CD4-positive, alpha-beta memory T cell (primary cell): ENCODE measurements at places on chromosomes 1 and 21.
A peak's percentile ranks its signal among the peaks of the same experiment; 100 is the strongest.

GRCh38 chr1:160519642-160520435 lies 3.2 kb downstream of the SLAMF6 start:
- DNase-seq: peak; percentile 62

DNA sequence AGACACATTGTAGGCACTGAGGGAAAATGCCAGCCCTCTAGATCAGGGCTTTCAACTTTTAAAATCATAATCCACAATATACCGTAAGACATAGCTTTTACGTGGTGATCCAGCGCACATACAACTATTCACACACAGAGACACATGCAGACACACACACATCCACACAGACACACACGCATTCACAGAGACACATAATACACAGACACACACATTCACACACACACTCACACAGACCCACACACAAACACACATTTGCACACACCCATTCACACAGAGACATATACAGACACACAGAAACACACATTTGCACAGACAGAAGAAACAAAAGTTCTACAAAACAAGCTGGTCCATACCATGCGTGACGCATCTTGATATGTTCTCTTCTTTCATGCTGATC lies 244.5 kb downstream of the RHOU start:
- no peak for DNase-seq

GRCh38 chr1:90386899-90387720 lies 330.0 kb downstream of the BARHL2 start:
- DNase-seq: no peak

DNA sequence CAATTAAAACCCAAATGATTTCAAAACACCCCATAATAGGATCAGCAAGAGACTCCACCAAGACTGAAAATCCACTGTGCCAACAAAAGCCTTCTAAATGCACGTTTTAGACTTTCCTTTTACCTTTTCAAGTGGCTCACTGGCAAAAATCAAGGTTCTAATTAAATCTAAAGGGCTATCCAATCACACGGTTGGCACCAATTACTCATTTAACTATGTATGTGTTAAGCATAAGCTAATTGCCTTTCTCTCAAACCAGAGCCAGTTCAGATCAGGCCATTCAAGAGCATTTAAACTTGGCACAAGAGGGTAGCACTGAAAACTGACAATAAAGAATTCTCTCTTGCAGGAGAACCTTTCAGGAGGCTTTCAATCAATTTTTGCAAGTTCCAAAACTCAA lies 139.5 kb downstream of the RGS7 start:
- no peak for DNase-seq

- DNase-seq: no peak
Observed at GRCh38 chr1:58391514-58391913, 155.0 kb downstream of the OMA1 start.

GRCh38 chr21:27164208-27165177 lies 197.6 kb upstream of the ADAMTS5 start:
- DNase-seq: no peak

GRCh38 chr1:11912000-11912399 lies 14.2 kb downstream of the KIAA2013 start:
- DNase-seq: no peak

GRCh38 chr1:60133000-60133673 lies 59.6 kb upstream of the C1orf87 start:
- DNase-seq: no peak

DNA sequence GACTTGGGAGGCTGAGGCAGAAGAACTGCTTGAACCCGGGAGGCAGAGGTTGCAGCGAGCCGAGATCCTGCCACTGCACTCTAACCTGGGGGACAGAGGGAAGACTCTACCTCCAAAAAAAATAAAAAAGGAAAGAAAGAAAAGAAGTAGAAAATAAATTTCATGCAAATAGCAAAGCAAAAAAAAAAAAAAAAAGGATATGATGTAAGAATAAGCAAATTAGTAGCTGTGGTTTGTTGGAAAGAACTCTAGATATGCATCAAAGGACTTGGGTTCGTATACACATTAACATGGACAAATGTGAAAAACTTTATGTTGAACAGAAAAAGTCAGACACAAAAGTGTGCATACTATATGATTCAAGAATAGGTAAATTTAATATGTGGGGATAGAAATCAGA lies 11.9 kb downstream of the WASF2 start:
- no peak for DNase-seq

DNA sequence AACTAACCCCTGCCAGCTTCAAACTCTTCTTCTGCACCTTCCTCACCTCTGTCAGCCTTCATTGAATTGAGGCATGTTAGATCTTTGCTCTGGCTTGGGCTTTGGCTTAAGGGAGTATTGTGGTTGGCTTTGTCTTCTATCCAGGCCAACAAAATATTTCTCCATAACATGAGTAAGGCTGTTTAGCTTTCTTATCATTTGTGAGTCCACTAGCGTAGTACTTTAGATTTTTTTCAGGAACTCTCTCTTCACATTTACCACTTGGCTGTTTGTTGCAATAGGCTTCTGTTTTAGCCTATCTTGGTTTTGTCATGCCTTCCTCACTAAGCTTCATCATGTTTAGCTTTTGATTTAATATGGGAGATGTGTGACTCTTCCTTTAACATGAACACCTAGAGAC lies 417.5 kb downstream of the NCAM2 start:
- DNase-seq: no peak

- peak; percentile 74 for DNase-seq
Observed at GRCh38 chr1:206634365-206635079, 814 bp upstream of the DYRK3 start.

DNA sequence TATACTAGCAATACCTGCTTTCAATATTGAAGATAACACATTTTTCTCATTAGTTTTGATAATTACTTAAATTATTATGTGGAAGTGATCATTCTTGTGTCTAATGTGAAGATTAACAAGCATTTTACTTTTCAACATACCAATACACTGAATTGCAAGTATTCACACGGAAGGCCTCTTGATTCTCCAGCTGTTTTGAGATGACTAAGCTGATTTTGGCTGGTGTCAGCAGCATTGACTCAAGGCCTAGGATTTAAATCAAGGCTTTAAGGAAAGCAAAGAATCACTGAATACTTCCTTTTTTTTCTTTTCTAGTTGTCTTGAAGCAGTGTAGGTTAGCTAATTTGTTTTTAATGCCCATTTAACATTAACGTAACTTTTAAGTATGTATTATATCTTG lies 373.7 kb downstream of the SRGAP2C start:
- no peak for DNase-seq

GRCh38 chr1:56824938-56825337 lies 5.7 kb upstream of the FYB2 start:
- DNase-seq: no peak

DNA sequence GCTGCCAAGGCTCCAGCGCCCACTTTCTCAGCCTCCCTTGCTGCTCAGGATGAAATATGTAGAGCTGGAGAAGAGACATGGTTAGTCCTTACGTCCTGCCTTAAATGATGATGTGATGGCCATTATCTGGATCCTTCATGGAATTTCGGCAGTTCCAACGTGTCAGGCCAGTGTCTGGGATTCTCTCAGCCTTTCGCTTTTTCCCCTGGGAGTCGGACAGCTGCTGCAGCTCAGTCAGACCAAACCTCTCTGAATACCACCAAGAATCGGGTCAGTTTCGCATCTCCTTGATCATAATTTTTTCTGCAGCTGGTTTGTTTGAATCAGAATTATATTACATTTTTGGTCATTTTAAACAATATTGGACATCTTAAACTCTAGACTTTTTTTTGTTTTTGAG lies 22.3 kb upstream of the KLHDC8A start:
- DNase-seq: no peak

DNA sequence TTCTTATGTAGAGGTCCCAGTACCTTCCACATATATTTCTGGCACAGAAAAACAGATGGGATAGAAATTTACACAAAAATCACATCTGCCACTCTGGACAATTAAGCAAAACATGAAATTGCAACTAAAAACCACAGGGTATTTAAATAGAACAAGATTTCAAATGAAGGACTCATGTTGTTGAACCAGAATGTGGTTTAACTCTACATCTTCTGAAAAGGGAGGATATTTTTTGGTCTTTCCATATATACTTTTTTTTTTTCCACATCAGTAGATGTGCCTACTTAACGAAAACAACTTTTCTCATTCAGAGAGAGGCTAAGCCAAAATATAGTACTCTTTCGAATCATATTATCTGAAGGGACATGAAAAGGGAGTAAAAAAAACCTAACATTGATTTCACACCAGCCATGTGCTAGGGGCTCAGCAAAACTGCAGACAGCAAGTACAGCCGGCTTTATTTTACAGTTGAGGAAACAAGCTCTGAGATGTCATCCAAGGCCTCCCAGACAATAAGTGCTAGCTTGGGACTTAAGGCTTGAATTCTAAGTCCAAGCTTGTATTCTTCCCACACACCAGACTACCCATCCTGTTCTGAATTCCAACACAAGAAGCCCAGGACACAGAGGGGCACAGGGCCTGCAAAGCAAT lies 208.9 kb downstream of the PBX1 start:
- DNase-seq: no peak

GRCh38 chr1:221315330-221315729 lies 426.6 kb downstream of the DUSP10 start:
- DNase-seq: no peak

GRCh38 chr1:238833919-238834318 lies 552.4 kb upstream of the CHRM3 start:
- no peak for DNase-seq

GRCh38 chr1:226983247-226983991 lies 43.3 kb downstream of the COQ8A start:
- DNase-seq: no peak

DNA sequence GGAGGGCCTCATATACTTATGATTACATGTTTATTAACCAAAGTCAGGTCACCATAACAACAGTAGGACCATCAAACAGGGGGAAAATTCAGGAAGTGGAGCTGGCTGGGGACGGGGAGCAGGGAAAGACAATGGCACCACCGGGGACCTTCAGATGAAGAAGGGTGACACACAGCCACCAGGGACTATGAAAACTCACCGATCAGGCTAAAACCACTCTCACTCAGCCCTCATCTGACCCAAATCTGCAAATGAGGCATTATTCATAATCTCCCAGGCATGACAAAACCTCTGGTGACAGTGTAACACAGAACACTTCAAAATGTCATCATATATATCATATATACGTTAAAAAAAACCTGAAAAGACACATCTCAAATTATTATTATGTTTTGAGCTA lies 11.2 kb downstream of the MKNK1 start:
- DNase-seq: no peak

- no peak for DNase-seq
Observed at GRCh38 chr1:212612041-212612961, 3.7 kb downstream of the ATF3 start.

- no peak for DNase-seq
Observed at GRCh38 chr1:208185801-208186231, 58.4 kb downstream of the PLXNA2 start.

DNA sequence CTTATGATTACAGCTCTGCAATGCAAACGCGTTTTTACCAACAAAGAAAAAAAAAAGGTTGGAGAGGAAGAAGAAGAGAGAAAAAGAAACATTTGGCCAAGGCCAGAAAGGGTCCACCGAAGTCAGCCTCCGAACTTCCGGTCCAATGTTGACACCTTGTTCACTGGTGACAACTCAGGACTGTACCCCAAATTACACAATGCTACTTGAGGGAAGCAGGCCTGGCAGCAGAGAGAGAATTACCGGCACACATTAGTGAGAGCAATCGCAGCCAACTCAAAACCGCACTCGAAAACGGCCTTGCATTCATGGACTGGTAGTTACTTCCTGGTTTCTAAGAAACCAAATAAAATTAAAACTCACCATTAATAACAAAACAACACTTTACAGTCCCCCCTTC lies 652.5 kb downstream of the KIF26B start:
- no peak for DNase-seq

GRCh38 chr21:45990049-45990711 lies 8.6 kb downstream of the COL6A1 start:
- no peak for DNase-seq

DNA sequence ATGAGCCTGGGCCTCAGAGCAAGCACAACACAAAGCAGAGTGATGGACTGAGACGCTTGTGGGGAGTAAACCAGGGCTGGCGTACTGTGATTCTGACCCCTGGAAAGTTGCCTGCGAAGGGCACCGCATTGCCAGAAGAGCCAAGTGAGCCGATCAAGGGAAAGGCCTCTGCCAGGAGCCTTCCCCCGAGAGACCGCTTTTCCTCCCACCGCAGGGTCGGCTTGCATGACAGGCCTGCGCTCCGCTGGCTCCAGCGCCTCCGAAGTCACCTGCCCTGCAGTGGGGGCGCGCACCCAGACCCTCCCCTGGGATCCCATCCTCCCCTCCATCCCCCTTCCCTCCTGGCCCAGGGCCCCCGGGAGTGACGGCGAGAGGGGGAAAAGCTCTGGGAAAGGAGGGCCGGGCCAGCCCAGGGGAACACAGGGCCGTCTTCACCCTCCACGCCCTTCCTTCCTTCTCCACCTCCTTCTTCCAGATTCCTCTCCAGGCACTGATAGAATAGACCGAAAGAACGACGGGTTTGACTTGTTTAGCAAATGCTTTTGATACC lies 165.0 kb downstream of the TRIM33 start:
- DNase-seq: no peak

GRCh38 chr1:7335224-7335879 lies 435.7 kb upstream of the VAMP3 start:
- no peak for DNase-seq
